ENCODE measurements at places on chromosomes 2 and 18.

DNA sequence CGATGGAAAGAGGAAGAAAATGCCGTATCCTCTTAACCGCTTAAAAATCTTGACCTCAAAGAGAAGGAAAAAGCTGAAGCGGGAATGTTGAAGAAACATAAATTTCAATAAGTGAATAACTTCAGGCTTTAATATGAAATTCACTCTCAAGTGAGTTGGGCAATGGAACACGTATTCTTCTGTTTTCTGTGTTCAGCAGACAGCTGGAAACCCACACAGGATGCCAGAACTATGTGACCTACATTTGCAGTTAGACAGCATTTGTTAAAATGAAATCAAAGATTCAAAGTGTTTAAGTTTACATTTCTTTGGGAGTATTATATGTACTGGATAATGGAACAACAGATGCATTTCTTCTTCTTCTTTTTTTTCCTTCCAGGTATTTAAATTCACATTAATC, 80.5 kb upstream of the SPATS2L start:
- no peak for DNase-seq

DNA sequence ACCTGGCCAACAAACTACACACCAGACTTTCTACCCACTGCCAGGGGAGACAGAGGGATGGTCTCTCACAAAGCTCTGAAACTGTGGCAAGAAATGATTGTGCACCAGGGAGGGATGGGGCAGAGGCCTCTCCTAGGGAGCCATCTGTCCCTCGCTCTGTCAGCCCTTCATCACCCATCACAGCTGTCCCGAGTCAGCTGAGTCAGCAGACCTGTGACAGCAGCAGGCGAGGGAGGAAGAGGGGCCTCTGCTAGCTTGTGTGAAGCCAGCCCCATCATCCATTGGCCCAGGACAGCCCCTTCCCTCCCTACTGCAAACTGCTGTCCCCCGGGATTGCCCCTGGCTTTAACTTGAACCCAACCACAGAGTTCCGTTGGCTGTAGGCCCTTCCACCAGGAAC, 5.0 kb downstream of the SH2D6 start:
- DNase-seq, result no peak

GRCh38 chr2:147846412-147847081, 1.7 kb downstream of the ACVR2A start:
- no peak for DNase-seq

- DNase-seq, result no peak
Observed at GRCh38 chr2:74925361-74925786, 33.1 kb upstream of the POLE4 start.

GRCh38 chr2:60411295-60411694, 142.2 kb downstream of the BCL11A start:
- no peak for DNase-seq

DNA sequence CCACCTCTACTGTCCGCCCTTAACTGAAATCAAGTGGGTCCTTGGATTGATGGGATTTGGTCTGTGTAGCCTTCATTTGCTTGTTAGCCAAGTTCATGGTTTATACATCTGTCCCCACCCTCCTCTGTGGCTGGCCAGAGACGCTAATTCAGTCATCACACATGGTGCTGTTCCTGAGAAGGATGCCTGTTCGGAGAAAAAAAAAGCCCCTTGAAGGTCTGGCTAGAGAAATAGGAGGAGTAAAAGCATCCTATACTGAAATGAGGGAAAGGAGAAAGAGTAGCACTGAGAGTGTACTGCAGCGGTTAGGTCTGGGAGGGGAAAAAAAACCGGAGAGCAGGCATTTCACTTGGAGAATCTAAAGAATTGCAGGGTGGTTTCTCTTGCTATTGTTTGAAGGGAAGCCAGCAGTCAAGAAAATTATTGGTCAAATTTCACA, 180.6 kb upstream of the EPAS1 start:
- no peak for DNase-seq
